Peyer's patch (tissue), 4 donors: ENCODE measurements at places on chromosomes 5 and 9.

DNA sequence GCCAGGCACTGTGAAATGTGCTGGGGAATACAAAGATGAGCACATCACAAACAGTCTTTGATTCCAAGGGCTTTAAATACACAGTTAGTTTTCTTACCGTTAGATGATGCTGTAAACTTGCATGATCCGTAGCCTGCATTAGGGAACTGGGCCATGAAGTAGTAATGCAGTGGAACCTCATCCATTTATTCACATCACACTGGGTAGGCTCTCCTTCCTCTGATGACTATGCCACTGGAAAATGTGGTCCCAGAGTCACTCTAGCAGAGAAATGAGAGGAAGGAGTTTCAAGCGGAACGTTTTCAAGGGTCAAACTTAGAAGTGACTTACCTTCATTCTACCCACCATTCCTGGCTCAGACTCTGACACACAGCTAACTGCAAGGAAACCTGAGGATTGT lies 26.4 kb downstream of the ZFAND5 start:
- DNase-seq = no peak

DNA sequence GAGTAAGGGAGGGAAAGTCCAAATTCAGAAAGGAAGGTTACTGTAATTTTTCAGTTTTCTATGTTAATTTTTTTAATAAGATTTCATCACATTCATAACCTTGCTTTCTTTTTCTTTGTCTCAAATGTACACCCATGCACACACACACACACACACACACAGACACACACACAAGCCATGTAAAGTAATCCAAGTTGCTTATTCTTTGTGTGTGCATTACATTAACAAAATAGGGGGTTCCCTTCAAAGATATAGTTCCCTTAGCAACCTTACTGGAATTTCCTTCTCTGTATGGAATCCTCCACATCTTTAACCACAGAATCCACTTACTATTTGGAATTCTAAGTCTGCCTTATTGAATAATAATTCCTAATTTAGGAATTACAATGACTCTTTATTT lies 32.7 kb downstream of the ZNF366 start:
- DNase-seq = no peak

GRCh38 chr5:177319913-177320588 lies 8.4 kb upstream of the MXD3 start:
- DNase-seq = peak; percentile 43

- no peak for DNase-seq
These were observed 535.8 kb downstream of the SEMA5A start for GRCh38 chr5:9009931-9010651.

- DNase-seq = peak; percentile 69
These were observed 5.9 kb upstream of the SLC22A5 start for GRCh38 chr5:132363431-132364112.

DNA sequence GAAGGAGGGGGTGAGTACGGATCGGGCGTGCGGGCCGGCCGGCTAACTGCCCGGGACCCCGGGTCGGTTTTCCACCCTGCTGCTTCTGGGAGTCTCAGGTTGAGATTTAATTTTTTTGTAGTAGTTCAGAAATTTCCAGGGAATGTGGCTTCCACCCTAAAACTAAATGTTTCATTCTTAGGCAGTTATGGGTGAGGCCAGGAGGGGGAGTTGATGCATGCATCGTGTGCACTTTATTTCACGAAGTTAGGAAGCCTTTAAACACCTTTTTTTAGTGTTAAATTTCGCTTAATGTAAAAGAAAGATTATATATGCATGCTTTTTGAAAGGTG lies 905 bp downstream of the CDK9 start:
- no peak for DNase-seq

DNA sequence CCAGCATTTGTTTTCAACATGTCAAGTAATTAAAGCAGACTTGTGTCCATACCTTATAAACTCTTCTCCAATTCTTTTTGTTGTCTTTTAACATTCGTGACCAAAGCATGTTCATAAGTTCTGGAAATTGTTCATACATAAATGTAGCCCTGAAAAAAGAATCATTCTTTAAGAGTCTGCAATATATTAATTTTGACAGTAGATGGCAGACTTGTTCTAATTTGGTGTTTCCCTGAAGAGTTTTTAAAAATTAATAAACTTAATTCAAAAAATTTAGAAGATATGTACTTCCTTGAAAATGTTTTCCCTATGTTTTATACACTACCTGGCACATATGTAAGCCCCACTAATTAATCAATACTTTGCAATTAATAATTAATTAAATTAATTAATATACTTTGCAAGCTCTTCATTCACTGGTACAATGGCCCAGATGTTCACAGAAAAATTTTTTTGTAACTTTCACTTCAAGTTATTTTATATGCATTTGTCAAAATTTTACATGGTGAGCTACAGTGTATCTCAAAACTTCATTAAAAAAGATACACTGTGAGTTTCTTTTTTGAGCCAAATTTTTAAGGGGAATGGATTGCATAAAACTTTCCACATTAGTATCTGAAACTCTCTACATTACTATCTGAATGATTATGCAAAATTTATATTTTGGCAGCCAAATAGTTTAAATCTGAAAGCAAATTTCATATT lies 42.1 kb downstream of the CLINT1 start:
- no peak for DNase-seq

- DNase-seq = no peak
These were observed 560.0 kb downstream of the BRINP1 start for GRCh38 chr9:118809160-118809625.

DNA sequence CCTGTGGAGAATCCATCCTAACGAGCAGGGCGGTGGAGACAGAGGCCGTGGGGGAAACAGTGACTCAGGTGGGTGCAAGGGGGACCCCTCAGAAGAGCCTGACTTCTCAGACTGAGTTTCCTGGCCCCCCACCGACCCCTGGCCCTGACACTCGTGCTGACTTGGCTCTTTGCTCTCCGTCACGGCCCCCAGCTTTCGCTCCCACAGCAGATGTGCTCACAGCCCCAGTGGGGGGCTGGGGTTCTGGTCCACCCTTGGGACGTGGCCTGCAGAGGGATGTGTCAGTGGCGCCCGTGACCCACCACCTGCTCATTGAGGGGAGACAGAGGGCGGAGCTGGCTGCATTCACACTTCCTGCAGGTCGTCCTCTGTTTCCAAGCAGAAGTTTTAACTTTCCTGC lies 62.9 kb upstream of the IRX4 start:
- DNase-seq = no peak

- DNase-seq = no peak
These were observed 537.2 kb upstream of the TLE4 start for GRCh38 chr9:79034583-79034982.

- DNase-seq = peak; percentile 49
These were observed 25.1 kb upstream of the LPCAT1 start for GRCh38 chr5:1548702-1549474.

DNA sequence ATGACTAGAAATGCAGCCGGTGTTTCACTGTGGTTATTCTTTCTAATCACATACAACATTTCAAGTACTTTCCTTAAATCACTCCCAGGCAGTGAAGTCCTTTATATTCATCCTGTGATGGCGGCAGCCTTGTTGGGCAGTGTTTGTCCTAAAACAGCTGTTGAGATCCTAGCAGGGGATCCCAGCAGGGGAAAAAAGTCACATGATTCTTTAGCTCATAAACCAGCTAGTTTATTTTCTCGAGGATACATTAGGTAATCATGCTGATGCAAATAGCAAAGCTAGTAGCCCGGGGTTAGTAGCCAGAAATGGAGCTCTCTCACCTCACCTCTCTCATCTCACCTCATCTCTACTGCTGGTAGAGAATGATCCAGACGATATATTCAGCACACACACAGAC lies 70.5 kb downstream of the FOXD1 start:
- DNase-seq = no peak

DNA sequence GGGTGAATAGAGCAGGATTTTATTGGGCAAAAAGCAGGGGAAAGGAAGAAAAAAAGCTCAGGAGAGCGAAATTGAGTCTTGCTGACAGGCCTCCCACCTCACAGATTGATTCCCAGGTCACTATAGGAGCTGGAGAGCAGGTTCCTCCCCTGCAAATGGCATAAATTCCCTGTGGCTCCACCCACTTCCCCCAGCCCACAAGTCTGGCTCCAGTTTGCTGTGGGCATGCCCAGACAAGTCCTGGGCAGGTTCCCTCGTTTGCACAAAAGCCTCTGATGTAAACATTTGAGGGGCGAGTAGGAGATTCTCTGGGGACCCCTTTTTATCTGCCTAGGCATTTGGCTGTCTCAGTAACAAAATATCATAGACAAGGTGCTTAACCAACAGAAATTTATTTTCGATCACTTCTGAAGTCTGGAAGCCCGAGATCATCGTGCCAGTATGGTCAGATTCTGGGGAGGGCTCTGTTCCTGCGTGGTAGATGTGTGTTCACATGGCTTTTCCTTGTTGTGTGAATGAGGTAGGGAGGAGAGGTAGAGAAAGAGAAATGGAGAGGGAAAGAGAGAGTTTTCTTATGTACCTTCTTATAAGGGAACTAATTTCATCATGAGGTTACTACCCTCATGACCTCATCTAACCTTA lies 614.5 kb downstream of the MAT2B start:
- DNase-seq = no peak

GRCh38 chr9:13758936-13759335 lies 479.4 kb upstream of the MPDZ start:
- no peak for DNase-seq
